ENCODE measurements at places on chromosomes 11 and 22.

DNA sequence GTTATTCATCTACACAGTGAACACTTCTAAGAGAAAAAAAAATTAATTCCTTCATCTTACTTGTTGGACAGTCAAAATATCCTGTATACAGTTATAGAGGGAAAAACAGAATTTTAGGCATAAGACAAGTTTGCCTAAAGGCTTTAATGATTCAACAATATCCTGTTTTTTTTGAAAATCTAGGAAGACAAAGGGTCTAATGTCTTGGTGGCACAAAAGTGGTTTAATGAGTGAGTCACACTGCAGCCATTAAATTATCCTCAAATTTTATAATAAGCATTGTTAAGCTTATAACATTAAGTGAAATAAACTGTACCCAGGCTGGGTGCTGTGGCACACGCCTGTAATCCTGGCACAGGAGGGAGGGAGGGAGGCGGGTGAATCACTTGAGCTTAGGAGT, 72.9 kb downstream of the GAB2 start:
- no peak for DNase-seq

- DNase-seq: no peak
These were observed 47.3 kb downstream of the QSER1 start for GRCh38 chr11:32939866-32940265.

- no peak for DNase-seq
These were observed 435.6 kb downstream of the DYNC2H1 start for GRCh38 chr11:103544874-103545273.

- no peak for DNase-seq
These were observed 18.8 kb upstream of the AMOTL1 start for GRCh38 chr11:94749369-94749768.

DNA sequence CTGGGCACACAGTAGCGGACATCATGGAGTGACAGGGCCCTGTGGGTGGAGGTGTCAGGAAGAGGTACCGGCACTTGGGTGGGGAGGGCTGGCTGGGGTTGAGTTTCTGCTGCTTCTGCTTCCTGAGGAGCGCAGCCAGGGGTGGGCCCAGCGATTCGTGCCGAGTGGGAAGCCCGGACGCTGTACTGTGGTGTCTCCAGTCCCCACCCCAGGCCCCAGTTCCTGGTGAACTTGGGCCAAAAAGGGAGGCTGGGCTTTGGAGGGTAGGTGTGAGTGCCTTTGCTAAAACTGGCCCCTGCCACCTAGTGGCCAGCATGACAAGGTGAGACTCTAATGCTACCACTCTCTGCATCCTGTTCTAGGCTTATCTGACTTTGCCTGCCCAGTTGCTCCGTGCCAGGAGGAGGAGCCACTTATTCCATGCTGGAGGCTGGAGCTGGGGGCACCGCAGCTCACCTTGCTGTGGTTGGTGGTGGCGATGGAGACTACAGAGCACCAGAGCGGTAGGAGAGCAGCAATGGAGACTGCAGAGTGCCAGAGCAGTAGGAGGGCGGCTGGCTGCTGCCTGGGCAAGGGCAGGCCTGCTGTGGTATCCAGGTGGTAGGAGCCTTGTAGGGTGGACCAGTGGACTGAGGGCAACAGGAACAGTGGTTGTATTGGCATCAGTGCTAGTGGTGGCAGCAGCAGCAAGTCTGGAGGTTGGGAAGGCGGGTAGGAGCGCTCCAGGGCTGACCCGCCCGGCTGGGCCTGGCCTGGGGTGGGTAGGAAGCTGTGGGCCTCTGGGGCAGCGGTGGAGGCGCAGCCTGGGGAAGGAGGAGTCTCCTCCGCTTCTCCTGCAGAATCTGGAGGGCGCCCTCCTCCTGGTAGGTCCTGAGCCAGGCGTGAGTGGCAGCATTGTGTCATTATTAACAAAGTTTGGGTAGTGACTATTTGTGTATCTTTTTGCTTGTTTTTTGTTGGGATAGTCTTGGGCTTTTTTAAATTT, 2.2 kb upstream of the RFPL2 start:
- DNase-seq: no peak

- DNase-seq: no peak
These were observed 11.2 kb upstream of the BIRC3 start for GRCh38 chr11:102306048-102306597.

DNA sequence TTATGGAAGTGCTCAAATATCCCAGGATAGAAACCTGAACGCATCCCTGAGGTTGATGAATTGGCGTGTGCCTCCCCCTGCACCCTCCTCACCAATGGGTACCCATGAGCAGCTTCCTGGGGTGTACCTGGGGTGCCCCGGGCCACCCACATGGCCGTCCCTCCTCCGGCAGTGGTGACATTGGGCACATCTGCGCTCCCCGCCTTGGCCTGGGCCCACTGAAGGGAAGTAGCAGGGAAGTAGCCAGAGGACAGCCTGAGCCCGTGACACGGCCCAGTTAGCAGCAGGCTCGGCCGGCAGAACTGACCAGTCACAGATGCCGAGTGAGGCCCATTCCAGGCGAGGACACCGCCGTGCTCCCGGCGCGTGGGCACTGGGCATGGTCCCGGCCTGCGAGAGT, 16.7 kb downstream of the MRPL23 start:
- DNase-seq: no peak

DNA sequence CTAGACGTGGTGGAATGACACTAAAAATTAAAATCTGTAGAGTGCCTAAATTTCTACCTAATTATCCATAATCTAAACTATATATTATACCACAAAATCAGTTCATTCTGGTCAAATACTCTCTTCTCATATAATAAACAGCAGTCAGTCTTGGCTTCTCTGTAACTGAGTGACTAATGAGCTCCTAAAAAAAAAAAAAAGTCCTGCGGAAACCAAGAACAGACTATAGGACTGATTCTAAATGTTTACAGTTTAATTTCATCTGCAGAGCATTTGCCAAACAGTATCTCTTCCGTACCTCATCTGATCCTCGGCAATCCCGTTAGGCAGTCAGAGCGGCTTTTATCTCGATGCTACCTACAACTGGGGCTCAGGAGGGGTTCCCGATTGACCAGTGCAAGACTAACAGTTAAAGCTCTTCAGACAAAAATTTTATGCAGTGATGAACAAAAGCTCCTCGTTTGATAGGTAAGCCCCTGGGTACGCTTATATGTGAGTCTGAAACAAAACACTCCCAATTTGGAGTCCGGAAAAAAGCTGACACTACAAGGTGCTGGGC, 686 bp downstream of the KIF18A start:
- peak; percentile 30 for DNase-seq

GRCh38 chr11:1772270-1773130, 8.8 kb upstream of the CTSD start:
- peak; percentile 51 for DNase-seq

GRCh38 chr11:65790104-65790901, 3.4 kb downstream of the OVOL1 start:
- no peak for DNase-seq

DNA sequence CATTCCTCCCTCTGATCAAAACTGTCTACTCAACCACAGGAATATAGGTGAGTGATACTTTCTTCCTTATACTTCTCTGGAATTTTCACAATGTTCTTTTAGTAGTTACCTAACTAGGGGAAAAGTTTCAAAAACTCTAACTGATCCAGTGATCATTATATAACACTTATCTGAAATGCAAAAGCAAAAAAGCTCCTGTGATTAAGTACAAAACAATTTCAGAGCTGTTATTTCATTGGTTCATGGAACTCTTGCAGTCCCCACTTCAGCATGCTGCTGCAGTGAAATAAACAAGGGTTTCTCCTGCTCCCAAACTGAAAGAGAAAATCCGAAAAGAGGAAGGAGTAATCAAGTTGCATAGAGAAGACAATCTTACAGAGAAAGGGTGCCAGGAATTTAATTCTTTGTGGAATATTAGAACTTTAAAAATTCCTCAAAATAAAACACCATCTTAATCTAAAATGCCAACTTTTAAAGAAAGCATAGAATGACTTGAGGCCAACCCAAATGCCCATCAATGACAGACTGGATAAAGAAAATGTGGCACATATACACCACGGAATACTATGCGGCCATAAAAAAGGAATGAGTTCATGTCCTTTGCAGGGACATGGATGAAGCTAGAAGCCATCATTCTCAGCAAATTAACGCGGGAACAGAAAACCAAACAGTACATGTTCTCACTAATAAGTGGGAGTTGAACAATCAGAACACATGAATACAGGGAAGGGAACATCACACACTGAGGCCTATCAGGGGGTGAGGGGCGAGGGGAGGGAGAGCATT, 20.3 kb downstream of the PPP2R1B start:
- DNase-seq: no peak

- no peak for DNase-seq
These were observed 7.5 kb downstream of the MALAT1 start for GRCh38 chr11:65506290-65506771.

DNA sequence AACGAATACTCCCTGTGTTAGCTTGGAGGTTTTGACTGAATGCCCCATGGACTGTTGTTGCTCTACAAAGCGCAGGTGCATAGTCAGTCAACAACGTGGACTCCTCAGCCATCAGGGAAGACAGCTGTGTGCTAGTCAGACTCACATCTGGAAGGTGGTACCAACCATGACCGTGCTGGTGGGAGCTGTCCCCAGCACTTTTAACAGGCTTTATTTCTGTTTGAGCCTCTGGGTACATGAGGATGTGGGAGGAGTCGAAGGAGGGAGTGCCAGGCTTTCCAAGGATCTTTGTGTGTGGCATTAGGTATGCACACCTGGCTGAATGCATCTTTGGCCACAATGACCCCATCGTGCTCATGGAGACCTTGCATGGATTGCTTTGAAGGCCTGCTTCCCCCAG, 6.6 kb downstream of the RASSF10 start:
- no peak for DNase-seq

DNA sequence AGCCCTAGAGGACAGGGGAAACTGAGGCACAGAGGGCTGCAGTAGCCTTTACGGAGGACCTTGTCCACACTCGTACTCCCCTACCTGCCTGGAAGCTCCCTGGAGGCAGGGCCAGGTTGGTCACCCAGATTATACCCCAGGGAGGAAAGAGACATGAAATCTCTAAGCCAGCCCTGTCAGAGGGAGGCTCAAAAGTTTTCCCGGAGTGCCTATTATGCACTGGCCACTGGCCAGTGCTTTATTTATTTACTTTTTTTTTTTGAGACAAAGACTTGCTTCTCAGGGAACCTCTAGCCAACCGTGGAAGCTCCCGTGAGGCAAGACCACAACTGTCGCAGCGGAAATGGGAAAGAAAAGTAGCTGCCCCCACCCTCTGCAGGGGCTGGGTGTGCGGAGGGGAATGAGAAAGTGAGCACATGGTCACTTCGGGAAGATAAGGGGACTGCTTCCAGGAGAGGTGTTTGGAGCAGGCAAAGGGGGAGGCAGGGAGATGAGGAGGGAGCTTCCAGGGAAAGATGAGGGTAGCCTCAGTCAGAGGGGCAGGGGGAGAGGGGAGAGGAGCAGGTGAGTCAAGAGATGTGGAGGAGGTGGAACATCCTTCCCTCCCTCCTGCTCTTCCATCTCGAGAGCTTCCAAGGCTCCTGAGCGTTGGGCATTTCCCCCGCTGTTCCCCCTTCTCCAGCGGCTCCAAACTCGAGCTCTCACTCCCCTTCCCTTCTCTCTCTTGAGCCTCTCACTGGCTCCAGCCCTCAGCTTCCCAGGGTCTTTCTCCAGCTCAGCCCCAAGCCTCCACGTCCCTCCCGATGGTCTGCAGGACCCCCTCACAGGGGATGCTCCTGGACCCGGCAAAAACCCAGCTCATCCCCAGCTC, 4.3 kb downstream of the IL2RB start:
- no peak for DNase-seq

- no peak for DNase-seq
These were observed 139.6 kb upstream of the E2F8 start for GRCh38 chr11:19380375-19380774.

GRCh38 chr11:18010977-18011586, 1.8 kb downstream of the SERGEF start:
- no peak for DNase-seq

GRCh38 chr11:11397036-11397415, 44.0 kb upstream of the CSNK2A3 start:
- no peak for DNase-seq

GRCh38 chr22:45878051-45878781, 98.7 kb downstream of the WNT7B start:
- DNase-seq: no peak

DNA sequence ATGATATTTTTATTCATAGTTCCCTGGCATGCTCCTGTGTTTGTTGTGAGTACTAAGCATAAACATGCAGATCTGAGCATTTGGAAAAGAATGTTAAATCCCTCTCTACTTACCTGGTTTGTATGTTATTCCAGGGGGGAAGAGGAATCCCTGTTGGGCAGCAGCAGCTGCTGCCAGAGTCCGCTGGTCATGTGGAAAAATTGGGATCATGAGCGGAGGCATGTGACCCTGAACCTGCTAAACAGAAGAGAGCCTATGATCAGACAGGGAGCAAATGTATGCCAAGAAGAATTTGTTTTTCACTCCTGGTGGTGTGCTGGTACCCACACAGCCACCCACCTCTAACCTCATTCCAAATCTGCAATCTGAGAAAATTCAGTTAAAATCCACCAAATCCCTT, 244.7 kb downstream of the SOX6 start:
- DNase-seq: no peak
